ENCODE measurements at places on chromosomes 4 and X. TPM values are rescaled to one million over a fixed set of nuclear protein-coding genes. Genes with fewer than 3 reads are reported as not detected.
A peak's percentile ranks its signal among the peaks of the same experiment; 100 is the strongest.

- no peak overlapping the region for H3K4me3 ChIP-seq
- H3K4me1 ChIP-seq, result peaks cover 11% of the 10 kb centered on the region
- no peaks in the 10 kb centered on the region for H3K27me3 ChIP-seq
These were observed 404.2 kb downstream of the MID1IP1 start for GRCh38 chrX:39205467-39205866.

DNA sequence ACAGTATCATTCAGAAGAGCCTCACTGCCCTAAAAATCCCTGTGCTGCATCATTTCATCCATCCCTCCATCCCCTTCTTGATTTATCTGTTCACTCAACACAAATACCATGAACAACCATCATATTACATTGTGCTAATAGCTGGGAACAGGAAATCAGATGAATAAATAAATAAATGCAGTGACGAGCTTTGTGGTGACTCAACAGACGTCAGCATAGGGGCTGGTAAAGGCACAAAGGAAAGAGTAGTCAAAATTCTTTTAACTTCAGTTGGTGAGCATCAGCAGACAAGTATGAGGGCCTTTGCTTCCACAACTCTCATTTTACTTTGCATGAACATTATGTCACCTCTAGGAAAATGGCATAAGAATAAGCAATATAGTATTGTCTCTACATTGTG, 65.5 kb downstream of the EDNRA start:
- peak overlapping the region; percentile 93 for H3K27ac ChIP-seq
- no peak overlapping the region for H3K4me3 ChIP-seq
- peaks cover 33% of the 10 kb centered on the region for H3K4me1 ChIP-seq
- no peaks in the 10 kb centered on the region for H3K27me3 ChIP-seq
- no peaks in the 10 kb centered on the region for H3K36me3 ChIP-seq
- peak; percentile 96 for DNase-seq

- no peaks in the 10 kb centered on the region for H3K27me3 ChIP-seq
- no peak overlapping the region for H3K4me3 ChIP-seq
- no peaks in the 10 kb centered on the region for H3K4me1 ChIP-seq
- no peak for DNase-seq
- H3K27ac ChIP-seq, result no peak overlapping the region
- H3K36me3 ChIP-seq, result no peaks in the 10 kb centered on the region
These were observed 123.4 kb downstream of the PARM1 start for GRCh38 chr4:75056277-75056676.

DNA sequence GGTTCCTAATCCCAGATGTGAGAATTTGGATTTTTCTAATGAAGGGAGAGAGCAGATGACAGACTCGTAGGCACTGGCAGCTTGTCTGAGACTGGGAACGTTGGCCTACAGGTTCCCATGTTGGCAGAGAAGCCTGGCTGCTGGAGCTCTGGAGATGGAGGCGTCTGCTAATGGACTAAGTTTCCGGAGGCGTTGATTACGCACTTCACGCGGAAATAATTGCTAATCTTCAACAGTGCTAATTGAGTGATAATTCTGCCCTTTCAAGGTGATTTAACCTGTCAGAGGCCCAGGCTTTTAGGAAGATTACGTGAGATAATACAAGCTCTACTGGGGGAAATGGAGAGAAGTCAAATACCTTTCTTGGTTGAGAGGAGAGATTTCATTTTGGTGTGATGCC, 77.4 kb downstream of the PSAPL1 start:
- no peak for DNase-seq
- H3K36me3 ChIP-seq, result no peaks in the 10 kb centered on the region
- H3K27me3 ChIP-seq, result no peaks in the 10 kb centered on the region
- peaks cover 18% of the 10 kb centered on the region for H3K4me1 ChIP-seq
- H3K27ac ChIP-seq, result no peak overlapping the region
- H3K4me3 ChIP-seq, result no peak overlapping the region

DNA sequence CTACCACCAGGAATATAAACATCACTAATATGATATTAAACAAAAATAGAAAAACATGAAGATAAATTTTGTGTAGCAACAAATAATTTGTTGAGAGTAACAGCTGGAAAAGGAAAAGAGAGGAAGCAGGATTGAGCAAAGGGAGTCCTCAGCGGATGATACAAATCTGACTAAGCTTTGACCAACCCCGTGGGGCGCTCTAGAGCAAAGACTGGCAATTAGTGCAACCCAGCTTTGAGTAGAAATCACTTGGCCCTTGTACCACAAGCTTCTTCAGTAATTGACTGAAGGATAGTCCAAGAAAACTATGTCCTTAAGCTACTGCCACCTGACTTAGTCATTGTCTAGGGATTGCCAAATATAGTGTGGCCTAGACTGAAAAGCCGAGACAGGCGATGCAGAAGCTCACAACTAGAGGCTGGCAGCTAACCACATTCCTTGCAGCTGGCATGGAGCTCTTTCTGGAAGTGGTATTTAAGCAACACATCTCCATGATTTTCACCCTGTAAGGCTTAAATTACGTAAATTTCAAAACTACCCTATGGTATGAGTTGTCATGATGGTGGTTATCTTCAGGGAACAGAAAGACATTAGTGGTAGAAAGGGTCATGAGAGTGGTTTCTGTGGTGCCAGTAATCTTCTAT, 396.0 kb downstream of the PDGFC start:
- no peak overlapping the region for H3K4me3 ChIP-seq
- no peak overlapping the region for H3K27ac ChIP-seq
- H3K27me3 ChIP-seq, result no peaks in the 10 kb centered on the region
- H3K36me3 ChIP-seq, result no peaks in the 10 kb centered on the region
- no peaks in the 10 kb centered on the region for H3K4me1 ChIP-seq

Gene CT47A1
- total RNA-seq, result not detected

- H3K36me3 ChIP-seq, result no peaks in the 10 kb centered on the region
- H3K4me3 ChIP-seq, result no peak overlapping the region
- no peak overlapping the region for H3K27ac ChIP-seq
- H3K4me1 ChIP-seq, result no peaks in the 10 kb centered on the region
- no peaks in the 10 kb centered on the region for H3K27me3 ChIP-seq
- no peak for DNase-seq
These were observed 53.3 kb downstream of the MED28 start for GRCh38 chr4:17667653-17668201.

- H3K4me1 ChIP-seq, result peaks cover 18% of the 10 kb centered on the region
- no peaks in the 10 kb centered on the region for H3K36me3 ChIP-seq
- H3K4me3 ChIP-seq, result no peak overlapping the region
- no peaks in the 10 kb centered on the region for H3K27me3 ChIP-seq
- no peak for DNase-seq
These were observed 309.4 kb downstream of the ARHGAP24 start for GRCh38 chr4:85784348-85784747.

GRCh38 chr4:83858131-83858530, 322.2 kb downstream of the GPAT3 start:
- H3K4me1 ChIP-seq, result peaks cover 28% of the 10 kb centered on the region
- no peak overlapping the region for H3K27ac ChIP-seq
- H3K4me3 ChIP-seq, result no peak overlapping the region
- DNase-seq, result no peak
- no peaks in the 10 kb centered on the region for H3K27me3 ChIP-seq
- H3K36me3 ChIP-seq, result no peaks in the 10 kb centered on the region

DNA sequence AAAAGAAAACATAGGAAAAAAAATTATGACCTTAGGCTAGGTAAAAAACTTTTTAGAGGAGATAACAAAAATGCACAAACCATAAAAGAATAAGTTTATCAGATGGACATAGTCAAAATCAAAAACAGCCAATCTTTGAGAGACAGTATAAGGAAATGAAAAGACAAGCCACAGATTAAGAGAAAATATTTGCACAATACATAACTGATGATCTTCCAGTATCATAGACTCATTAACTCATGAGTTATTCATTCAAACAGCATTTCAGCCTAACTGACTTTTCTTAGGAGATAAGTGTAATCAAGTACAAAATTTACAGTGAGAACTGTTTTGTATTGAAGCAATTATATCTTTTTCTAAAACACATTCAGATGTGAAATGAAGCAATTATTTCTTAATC, 183.8 kb downstream of the FBXO8 start:
- H3K4me1 ChIP-seq, result no peaks in the 10 kb centered on the region
- no peak for DNase-seq
- H3K27ac ChIP-seq, result no peak overlapping the region
- no peaks in the 10 kb centered on the region for H3K27me3 ChIP-seq
- H3K36me3 ChIP-seq, result no peaks in the 10 kb centered on the region
- no peak overlapping the region for H3K4me3 ChIP-seq

- H3K4me3 ChIP-seq, result no peak overlapping the region
- H3K27ac ChIP-seq, result no peak overlapping the region
- no peak for DNase-seq
- H3K36me3 ChIP-seq, result no peaks in the 10 kb centered on the region
- H3K27me3 ChIP-seq, result no peaks in the 10 kb centered on the region
- H3K4me1 ChIP-seq, result no peaks in the 10 kb centered on the region
These were observed 126.9 kb downstream of the MAML3 start for GRCh38 chr4:140027101-140027500.

DNA sequence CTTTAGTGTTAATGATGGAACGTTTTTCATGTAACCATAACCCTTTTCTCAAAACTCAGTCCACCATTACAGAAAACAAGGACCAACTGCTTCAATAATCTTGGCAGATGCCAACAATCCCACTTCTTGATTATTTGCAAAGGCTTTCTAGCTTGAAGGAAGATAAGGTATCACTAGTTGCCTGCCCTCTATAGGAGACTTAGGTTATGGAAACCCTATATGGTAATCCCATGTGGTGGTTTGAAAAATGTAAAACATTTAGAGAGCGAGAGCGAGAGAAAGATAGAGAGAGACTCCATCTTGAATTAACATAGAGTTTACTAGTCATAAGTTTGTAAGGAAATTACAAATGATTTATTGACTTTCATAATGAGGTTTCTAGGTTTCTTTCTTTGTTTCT, 1627.5 kb upstream of the TENM3 start:
- no peak overlapping the region for H3K4me3 ChIP-seq
- no peaks in the 10 kb centered on the region for H3K27me3 ChIP-seq
- H3K36me3 ChIP-seq, result no peaks in the 10 kb centered on the region
- H3K4me1 ChIP-seq, result no peaks in the 10 kb centered on the region
- no peak overlapping the region for H3K27ac ChIP-seq

GRCh38 chrX:14359727-14360126, 169.6 kb upstream of the GLRA2 start:
- H3K4me3 ChIP-seq, result no peak overlapping the region
- no peaks in the 10 kb centered on the region for H3K36me3 ChIP-seq
- peaks cover 2% of the 10 kb centered on the region for H3K4me1 ChIP-seq

GRCh38 chrX:149473092-149473491, 32.0 kb downstream of the IDS start:
- no peaks in the 10 kb centered on the region for H3K4me1 ChIP-seq
- DNase-seq, result no peak
- H3K27me3 ChIP-seq, result no peaks in the 10 kb centered on the region
- no peak overlapping the region for H3K4me3 ChIP-seq

Gene FOXP3
- total RNA-seq, result 0.09 TPM

GRCh38 chrX:10902001-10902400, 209.1 kb upstream of the HCCS start:
- no peaks in the 10 kb centered on the region for H3K27me3 ChIP-seq
- no peak overlapping the region for H3K27ac ChIP-seq
- no peaks in the 10 kb centered on the region for H3K36me3 ChIP-seq
- peaks cover 15% of the 10 kb centered on the region for H3K4me1 ChIP-seq
- H3K4me3 ChIP-seq, result no peak overlapping the region

Gene ADH7
- total RNA-seq, result not detected

Gene ARHGEF38
- not detected for total RNA-seq

Gene RTL3
- total RNA-seq, result 1.7 TPM

DNA sequence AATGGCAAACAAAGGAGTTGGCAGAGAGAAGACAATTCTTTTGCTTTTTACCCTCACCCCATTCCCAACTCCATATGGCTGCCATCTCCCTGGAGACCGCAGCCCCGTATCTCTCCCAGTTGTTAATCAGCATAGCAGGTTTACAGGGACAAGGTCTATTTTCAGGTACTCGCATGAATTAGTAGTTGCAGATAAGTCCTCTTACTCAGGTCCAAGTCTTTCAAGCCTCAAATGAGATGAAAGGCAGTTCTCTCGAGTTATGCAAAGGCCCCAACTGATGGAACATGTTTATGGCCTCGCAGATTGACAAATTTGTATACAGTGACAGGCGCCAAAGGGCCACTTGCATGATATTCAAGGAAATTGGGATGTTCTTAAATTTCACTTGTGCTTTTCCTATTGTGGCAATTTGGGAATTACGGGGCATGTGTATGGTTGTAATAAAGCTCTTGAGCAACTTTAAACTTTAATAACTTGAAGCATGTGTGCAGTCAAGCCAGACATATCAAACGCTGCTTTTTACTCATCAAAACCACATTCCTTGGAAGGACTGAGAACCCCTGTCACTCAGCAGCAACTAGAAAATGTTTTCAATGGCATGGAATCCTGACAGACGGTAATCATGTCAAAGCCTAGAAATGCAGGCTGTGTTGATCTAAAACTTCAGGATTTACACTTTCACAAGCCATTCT, 45.1 kb downstream of the KDR start:
- DNase-seq, result peak; percentile 32
- peaks cover 29% of the 10 kb centered on the region for H3K4me1 ChIP-seq
- no peaks in the 10 kb centered on the region for H3K36me3 ChIP-seq
- H3K27ac ChIP-seq, result peak overlapping the region; percentile 87
- H3K4me3 ChIP-seq, result no peak overlapping the region

Gene SPON2
- 47.8 TPM for total RNA-seq

Gene XG
- total RNA-seq, result 0.30 TPM

DNA sequence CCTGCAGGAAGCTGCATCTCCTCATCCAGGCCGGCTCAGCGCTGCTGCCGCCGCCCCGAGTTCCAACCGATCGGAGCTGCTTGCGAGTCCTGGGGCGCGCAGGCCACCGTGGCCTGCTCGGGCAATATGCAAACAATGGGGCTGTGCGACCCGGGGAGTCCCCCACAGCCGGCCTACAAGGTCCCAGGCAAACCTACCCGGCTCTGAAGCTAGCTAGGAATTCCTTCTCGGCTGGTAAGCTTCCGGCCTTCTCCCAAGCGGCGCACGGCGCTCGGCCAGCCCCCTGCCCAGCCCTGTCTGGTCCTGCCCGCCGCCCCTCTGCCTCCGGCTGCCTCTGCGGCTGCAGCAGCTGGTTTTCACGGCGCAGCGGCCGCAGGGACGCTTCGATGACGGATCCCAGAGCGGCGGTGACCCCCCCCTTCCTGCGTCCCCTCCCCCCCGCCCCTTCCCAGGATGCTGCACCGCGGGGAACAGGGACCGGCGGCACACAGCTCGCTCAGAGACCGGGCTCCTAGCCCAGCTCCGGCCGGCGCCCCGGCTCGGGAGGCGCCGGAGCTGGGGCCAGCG, 59.4 kb downstream of the TSC22D3 start:
- H3K27ac ChIP-seq, result peak overlapping the region; percentile 86
- H3K27me3 ChIP-seq, result no peaks in the 10 kb centered on the region
- H3K4me3 ChIP-seq, result peak overlapping the region; percentile 73
- H3K36me3 ChIP-seq, result peaks cover 5% of the 10 kb centered on the region
- H3K4me1 ChIP-seq, result peaks cover 25% of the 10 kb centered on the region

Gene S100P
- total RNA-seq, result not detected

Gene NOX1
- not detected for total RNA-seq

GRCh38 chr4:86334020-86334750, 25.7 kb downstream of the MAPK10 start:
- H3K4me3 ChIP-seq, result no peak overlapping the region
- no peaks in the 10 kb centered on the region for H3K27me3 ChIP-seq
- peaks cover 12% of the 10 kb centered on the region for H3K4me1 ChIP-seq
- H3K27ac ChIP-seq, result no peak overlapping the region
